ENCODE measurements at places on chromosomes 12 and 14.

DNA sequence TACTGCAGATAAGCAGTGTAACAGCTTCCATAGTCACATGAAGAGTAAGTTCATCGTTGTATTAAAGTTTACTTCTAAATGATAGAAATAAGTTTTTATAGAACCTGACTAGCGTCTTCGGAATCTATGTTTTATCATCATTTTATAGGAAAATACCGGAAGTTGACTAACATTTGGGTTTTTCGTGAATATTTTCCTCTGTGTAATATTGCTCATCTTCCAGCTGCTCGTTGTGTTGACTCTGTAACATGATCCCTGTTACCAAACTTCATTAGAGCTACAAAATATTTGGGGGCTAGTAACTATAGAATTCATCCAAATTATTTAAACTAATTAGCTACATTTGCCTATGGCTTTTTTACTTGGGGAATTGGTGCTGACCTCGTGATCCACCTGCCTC lies 37.2 kb downstream of the DDX51 start:
- no peak for DNase-seq

DNA sequence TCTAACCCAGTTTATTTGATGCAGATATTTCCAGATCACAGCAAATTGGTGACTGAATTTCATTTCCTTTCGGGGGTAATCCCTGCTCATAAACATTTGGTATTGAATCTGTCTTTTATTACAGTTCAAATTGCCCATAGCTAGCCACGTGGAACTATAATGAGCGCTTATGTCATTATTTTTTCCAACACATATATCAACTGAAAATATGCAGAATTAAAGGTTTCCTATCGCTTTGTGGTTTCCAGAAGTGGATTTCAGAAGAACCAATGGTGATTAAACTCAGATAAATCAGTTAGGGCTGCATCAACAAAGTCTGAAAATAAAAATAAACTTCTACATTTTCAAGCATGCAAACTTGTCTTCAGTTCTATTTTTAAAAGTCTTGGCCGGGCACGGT lies 111.9 kb downstream of the PIK3C2G start:
- no peak for DNase-seq

DNA sequence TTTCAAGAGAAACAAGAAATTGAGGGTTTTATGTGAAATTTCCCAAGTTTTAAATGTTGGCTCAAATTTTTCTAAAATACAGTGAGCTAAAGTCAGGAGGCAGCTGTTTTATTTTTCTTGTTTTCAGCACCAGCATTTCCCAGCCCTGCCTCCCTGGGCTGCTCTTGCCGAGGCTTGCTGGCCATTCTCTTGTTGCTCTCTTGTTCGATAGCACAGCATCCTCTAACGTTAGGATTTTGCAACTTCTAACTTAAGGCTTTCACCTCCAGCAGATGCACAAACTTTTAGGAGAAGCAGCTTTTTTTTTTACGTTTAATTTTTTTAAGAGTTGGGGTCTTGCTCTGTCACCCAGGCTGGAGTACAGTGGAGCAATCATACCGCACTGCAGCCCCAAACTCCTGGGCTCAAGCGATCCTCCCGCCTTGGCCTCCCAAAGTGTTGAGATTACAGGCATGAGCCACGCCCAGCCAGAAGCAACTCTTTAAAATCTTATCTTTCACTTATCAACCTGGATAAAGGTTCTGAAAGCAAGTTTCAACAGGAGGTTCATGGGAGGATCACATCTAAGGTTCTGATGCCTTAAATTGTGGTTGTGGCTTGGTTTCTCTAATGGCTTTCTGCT lies 40.2 kb downstream of the B4GALNT3 start:
- DNase-seq = no peak

GRCh38 chr14:103023881-103024473 lies 33.4 kb downstream of the CDC42BPB start:
- DNase-seq = no peak

- DNase-seq = no peak
These were observed 108.5 kb upstream of the CNTN1 start for GRCh38 chr12:40583743-40584142.

GRCh38 chr14:62670526-62670925 lies 374.7 kb downstream of the KCNH5 start:
- DNase-seq = no peak
